Colonic mucosa (tissue), 4 donors: ENCODE measurements at places on chromosomes 5 and 9. TPM values are rescaled to one million over a fixed set of nuclear protein-coding genes. Genes with fewer than 3 reads are reported as not detected.

Gene HAND1
- total RNA-seq: not detected

DNA sequence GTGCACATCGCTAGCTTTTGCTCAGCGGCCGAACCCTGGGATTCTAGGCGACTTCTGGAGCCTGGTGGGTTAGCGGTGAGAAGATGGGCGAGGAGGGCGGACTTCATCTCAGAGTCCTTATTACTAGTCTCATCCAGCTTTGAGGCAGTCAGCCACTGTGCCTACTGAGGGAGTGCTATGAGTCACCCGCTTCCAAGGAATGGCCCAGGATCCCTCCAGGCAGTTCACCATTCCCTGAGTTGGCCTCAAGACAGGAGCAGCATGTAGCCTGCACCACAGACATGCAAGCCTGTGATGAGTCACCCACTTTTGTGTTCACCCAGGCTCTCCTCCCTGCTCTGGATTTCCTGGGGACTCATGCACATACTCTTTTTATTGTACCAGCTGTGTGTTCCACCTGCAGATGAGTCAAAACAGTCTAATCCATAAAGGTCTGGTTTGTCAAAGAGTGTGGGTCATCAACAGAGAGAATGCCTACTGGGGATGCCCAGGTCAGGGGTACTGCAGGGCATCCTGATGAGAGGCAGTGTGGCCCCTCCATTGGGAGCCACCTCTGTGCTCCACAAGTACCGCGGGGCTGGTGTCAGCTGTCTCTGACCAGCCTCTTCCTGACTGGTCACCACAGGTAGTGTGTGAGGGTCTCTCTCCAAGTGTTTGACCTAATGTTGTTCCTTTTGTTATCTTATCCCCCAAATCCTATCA, 20.2 kb downstream of the SLC22A5 start:
- H3K36me3 ChIP-seq: no peaks in the 10 kb centered on the region
- no peaks in the 10 kb centered on the region for H3K27me3 ChIP-seq
- no peak overlapping the region for H3K4me3 ChIP-seq
- peaks cover 9% of the 10 kb centered on the region for H3K4me1 ChIP-seq
- DNase-seq: peak; percentile 46

DNA sequence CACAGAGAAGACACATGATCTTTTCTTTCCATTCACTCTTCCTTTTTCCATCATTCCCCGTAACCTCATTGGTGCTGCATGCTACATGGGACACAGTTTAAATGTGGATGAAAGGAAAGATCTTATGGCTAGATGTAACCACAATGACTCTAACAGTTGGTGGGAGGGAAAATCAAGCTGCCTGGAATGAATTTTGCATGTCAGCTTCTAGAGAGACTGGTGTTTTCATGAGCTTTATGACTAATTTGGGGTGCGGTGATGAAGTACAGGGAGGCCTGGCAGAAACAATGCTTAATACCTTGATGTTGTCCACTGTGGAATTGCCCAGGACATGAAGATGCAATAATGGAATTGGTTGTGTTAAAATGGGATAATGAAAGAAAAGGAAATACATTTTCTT, 55.9 kb upstream of the MYO10 start:
- no peaks in the 10 kb centered on the region for H3K4me1 ChIP-seq
- H3K27me3 ChIP-seq: no peaks in the 10 kb centered on the region
- DNase-seq: no peak
- H3K27ac ChIP-seq: no peak overlapping the region
- no peaks in the 10 kb centered on the region for H3K36me3 ChIP-seq

- no peaks in the 10 kb centered on the region for H3K36me3 ChIP-seq
- H3K4me3 ChIP-seq: no peak overlapping the region
- DNase-seq: peak; percentile 60
- peak overlapping the region; percentile 63 for H3K27ac ChIP-seq
- no peaks in the 10 kb centered on the region for H3K27me3 ChIP-seq
These were observed 248.0 kb upstream of the PTGER4 start for GRCh38 chr5:40431734-40432133.

DNA sequence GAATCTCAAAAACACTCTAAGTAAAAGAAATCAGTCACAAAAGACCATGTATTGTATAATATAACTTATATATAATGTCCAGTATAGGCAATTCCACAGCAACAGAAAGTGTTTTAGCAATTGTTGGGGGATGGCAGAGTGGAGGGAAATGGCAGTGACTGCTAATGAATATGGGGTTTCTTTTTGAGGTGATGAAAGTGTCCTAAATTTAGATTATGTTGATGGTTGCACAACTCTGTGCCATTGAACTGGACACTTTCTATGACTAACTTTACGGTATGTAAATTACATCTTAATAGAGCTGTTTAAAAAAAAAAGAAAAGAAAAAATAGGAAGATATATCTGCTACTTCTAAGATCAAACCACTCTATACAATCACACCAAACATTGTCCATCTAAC, 124.9 kb upstream of the ZNF462 start:
- no peaks in the 10 kb centered on the region for H3K27me3 ChIP-seq
- H3K27ac ChIP-seq: no peak overlapping the region
- H3K4me3 ChIP-seq: no peak overlapping the region
- H3K36me3 ChIP-seq: no peaks in the 10 kb centered on the region
- DNase-seq: no peak

DNA sequence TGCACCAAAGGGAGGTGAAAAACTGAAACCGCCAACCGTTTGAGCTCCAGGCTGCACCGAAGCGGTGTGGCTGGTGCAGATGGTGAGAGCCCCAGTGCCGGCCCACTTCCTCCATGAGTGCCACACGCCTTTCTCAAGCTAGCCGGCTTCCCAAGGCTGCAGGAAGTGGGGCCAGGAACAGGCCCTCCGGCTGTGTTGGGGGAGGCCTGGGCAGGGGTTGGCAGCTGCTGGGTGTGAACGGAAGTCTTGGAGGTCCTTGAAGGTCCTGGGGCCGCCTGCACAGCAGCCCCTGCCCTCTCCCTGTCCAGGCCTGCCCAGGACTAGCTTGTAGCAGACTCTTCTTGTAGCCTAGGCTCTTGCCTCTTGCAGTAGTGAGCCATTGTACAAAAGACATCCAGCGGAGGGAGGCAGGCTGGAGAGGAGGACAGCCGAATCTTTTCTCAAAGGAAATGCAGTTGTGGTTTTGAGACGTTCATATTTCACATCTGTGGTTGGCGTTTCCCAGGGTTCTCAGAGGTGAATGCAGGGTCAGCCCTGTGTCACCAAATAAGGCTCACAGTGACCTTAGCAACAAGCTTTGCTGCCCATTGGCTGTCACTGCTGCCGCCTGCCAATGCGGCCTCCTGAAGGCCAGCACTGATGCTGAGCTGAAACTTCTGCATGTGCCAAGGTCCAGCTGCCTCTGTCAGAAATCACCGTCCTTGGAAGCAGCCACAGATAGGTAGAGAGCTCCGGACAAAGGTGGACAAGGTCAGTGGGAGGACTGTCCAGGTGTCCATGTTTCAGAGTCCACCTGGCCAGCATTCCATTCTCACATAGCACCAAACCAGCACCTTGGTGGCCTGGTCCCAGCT, 23.9 kb downstream of the IRF1 start:
- H3K27ac ChIP-seq: peak overlapping the region; percentile 64
- DNase-seq: no peak
- H3K4me3 ChIP-seq: no peak overlapping the region
- no peaks in the 10 kb centered on the region for H3K27me3 ChIP-seq
